NCI-H1436 (cell line): ENCODE measurements at places on chromosomes 2 and 18.

GRCh38 chr18:48942554-48943261 lies 8.1 kb downstream of the SMAD7 start:
- DNase-seq, result no peak

GRCh38 chr2:144496092-144496976 lies 23.6 kb downstream of the ZEB2 start:
- no peak for DNase-seq

DNA sequence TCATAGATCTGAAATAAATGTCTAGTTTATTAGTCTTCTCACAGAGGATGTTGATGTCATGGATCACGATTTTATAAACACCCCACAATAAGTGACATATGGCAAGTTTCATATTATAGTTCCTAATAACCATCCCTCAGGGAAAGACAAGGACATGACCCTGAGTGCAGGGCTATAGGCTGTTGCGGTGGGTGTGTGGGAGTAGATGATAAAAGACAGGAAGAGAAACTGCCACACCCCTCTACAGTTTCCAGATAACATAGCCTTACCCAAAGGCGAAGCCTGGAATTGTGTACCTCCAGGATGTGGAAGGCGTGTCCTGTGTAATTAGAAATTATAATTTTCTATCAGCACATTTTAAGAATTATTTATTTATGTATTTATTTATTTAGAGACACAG lies 2.4 kb upstream of the NEDD4L start:
- no peak for DNase-seq

DNA sequence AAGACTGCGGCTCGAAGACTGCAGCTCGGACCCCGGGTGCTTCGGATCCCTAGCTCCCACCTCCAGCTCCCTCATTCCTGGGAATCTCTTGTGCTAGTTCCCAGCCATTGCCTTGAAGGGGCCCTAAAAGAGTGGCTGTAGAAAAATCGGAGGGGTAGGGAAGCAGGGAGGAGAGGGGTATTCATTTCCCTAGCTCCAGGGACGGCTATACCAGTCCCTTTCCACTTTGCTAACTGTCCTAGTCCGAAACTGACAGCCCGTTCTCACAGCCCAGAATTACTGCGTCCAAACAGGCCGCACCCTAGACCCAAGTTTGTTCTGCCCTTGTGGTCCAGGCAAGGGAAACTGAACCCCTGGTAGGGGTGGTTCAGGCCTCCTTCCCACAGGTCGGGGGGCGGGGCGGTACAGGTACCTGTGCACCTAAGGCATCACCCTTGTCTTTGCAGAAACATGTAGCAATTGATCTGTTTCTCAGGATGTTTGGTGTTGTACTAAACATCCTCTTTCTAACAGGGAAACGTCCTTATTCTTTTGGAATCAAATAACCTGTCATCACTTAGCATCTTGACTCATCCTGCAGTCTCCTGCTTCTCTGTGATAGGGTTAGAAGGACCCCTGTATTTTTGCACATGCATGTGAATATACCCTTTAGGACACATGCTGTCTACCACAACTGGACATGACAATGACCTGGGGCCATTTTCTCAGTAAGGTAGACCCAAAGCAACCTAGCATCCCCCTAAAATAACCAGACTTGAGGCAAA lies 4.0 kb downstream of the EMX1 start:
- DNase-seq, result no peak

GRCh38 chr2:20582600-20583221 lies 68.2 kb downstream of the HS1BP3 start:
- DNase-seq, result no peak

DNA sequence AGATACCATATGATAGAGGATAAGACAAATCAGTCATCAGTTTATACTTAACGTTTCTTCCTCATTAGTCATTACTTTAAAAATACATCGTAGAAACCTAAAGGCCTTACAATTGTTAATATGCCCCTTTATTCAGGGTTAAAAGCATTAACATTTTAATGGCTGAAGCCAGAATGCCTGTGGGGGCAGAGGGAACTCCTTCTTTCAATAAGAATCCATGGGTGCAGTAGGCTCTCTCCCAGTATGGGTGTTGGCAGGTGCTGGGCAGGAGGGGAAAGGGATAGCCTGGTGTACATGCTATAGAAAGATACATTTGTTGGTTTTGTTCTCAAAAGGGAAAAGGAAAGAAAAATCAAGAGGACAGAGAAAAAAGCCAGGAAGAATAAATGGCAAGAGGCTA lies 1035.7 kb upstream of the POU3F3 start:
- DNase-seq, result no peak

GRCh38 chr18:53402670-53403069 lies 821.8 kb downstream of the MBD2 start:
- DNase-seq, result no peak

- no peak for DNase-seq
These were observed 77.2 kb upstream of the CD226 start for GRCh38 chr18:70024829-70025228.

- peak; percentile 52 for DNase-seq
These were observed 324.1 kb downstream of the CCDC178 start for GRCh38 chr18:33116376-33116775.

DNA sequence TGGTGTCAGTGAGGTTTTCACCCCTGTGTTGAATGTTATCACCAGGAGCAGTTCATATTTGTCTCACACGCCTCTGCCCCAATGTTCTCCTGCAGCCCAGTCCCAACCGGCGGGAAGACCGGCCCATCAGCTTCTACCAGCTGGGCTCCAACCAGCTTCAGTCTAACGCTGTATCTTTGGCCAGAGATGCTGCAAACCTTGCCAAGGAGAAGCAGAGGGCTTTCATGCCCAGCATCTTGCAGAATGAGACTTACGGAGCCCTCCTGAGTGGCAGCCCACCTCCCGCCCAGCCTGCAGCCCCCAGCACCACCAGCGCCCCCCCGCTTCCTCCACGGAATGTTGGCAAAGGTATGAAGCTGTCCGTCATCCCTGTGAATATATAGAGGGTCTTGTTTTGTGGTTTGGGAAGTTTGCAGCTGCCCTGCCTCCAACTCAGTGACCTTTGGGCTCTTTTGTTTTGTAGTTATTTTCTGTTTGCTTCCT lies 35.1 kb downstream of the ITGB1BP1 start:
- DNase-seq, result no peak

DNA sequence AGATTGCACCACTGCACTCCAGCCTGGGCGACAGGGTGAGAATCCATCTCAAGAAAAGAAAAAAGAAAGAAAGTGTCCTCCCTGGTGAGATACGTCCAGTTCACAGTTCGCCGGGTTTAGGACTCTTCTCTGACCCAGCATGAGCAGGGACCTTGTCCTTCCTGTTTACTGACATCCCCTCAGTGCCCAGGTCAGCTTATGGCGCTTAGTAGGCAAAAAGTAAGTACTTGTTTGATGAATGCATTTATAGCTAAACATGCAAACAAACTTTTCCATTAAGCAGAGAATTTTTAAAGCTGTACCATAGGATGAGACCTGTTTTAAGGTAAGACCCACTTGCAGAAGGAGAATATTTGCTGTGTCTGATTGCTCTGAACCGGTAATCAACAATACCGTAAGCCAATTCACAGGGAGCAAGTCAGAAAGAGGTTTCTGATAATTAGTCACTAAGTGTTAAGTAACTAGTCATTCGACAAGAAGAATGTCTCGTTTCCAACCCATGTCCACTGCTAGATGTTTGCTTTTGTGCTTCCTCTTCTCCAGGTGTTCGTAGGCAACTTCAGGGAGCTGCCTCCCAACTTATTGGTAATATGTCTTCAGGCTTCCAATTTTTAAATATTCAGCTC lies 40.0 kb downstream of the MOGAT1 start:
- no peak for DNase-seq

- no peak for DNase-seq
These were observed 4.2 kb upstream of the AFF3 start for GRCh38 chr2:100146657-100146960.

- no peak for DNase-seq
These were observed 108.2 kb upstream of the SMAD2 start for GRCh38 chr18:48038636-48039035.

DNA sequence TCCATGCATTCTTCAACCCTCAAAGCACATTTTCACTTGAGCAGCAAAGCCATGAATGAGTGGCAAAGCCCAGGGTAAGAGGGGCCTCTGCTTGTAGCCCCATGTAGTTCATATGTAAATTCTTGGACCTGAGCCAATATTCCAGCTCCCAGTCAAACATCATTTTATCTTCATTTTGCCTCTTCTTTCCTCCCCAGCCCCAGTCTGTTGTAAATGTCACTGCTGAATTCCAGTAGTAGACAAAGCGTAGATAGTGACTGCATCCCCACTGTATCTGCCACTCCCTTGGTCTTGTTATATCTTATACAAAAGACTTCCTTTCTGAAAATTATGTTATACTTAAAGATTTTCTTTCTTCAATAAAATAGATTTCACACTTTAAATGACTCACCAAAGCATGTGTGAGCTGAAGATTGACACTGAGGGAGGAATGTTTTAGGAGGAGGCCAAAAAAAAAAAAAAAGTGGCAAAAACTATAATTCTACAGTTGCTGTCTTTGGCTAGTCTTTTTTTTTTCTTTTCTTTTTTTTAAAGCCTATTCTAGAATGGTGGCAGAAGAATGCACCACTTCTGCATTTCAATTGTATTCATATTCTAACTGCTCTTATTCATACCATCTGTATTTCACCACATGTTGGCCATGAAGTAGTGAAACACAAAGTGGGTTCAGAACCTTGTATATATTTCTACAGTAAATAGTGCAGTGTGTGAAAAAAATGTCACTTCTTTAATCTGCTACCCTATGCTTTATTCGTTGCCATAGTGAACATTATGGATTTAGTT lies 306.1 kb downstream of the CPS1 start:
- DNase-seq, result no peak

- no peak for DNase-seq
These were observed 28.5 kb downstream of the INPP4A start for GRCh38 chr2:98472961-98473746.

GRCh38 chr2:160352500-160352899 lies 141.1 kb downstream of the RBMS1 start:
- no peak for DNase-seq

GRCh38 chr2:129233751-129234406 lies 745.6 kb upstream of the RAB6C start:
- no peak for DNase-seq

DNA sequence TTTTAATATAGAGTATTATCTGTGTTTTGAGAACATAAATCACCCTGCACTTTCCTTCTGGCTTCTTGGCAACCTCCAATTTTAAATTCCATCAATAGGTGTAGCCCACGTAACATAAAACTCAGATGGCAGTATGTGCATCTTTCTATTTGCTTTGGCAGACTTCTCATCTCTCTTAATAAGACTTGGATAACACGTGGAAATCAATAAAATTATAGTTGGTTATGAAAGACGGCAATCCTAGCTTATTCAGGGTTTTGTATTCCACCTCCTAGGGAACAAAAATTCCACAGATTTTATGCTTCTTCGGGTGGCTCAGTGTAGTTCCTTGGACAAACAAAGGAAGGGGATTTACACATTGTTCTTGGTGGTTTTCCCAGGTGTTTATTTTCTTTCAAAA lies 299.3 kb downstream of the RND3 start:
- no peak for DNase-seq

DNA sequence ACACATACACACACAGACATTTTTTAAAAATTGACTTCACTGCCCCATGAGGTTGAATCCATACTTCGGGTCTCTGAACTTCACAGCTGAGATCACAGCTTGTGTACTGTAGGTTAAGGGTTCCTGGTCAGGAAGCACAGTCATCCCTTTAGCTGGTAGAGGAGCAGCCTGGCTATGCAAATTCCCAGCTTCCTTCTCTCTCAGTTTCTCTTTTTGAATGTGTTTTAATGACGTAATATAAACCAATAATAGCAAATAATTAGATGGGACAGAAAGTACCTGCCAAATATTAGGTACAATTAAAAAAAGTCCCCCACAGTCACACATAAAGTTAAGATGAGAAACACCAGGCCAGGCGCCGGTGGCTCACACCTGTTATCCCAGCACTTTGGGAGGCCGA lies 178.7 kb downstream of the ZNF385B start:
- DNase-seq, result no peak

- DNase-seq, result no peak
These were observed 127.9 kb upstream of the SH3BP4 start for GRCh38 chr2:234823877-234824376.

DNA sequence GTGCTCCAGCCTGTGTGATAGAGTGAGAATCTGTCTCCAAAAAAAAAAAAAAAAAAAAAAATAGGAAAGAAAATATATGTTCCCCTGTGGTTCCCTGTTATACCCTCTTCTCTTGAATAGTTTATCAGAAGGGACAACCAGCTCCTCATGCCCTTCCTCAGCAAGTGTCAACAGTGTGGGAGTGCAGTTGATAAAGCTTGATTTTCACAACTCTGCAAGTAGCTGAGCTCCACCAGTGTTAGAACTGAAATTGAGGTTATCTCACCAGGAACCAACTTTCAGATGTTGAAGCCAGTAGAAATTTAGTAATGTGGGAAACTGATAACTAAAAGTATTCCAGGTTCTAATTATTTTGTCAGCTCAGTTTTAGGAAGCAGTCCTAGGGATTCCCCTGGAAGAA lies 25.1 kb downstream of the NEDD4L start:
- DNase-seq, result no peak

DNA sequence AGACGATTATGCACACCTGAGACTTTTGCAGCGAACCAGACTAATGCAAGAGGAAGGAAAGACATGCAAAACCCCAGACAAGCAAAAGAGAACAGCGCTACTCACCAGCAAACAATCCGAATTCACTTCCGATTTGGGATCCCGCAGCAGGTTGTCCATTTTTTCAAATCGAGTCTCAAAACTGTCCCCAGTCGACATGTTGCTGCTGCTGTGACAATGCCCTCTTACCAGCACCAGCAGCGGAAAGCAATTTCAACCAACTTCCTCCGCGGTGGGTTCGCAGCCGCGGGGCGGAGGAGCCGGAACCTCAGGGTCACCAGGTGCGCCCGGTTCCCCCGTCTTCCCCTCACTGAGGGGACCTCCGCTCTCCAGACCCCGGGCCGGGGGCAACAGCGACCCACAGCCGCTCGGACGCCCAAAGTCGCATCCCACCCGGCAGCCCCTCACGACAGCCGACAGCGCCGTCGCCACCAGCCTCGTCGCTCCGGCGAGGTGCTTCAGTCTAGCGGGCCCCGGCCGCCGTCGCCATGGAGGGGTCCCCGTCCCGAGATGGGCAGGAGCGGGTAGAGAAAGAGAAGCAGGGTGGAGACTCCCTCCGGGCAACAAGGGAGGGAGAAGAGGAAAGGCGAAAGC lies 784 bp downstream of the ROCK1 start:
- DNase-seq, result no peak

GRCh38 chr2:223870840-223871611 lies 33.6 kb upstream of the AP1S3 start:
- DNase-seq, result no peak

- DNase-seq, result peak; percentile 48
These were observed 188.2 kb downstream of the BCL2 start for GRCh38 chr18:63131106-63131958.
